ENCODE measurements at places on chromosomes 7 and 10.

GRCh38 chr7:31828520-31828919 is 141.5 kb downstream of the PPP1R17 start:
- DNase-seq: no peak

- no peak for DNase-seq
Measured at GRCh38 chr10:14821635-14822375, 16.0 kb downstream of the CDNF start.

DNA sequence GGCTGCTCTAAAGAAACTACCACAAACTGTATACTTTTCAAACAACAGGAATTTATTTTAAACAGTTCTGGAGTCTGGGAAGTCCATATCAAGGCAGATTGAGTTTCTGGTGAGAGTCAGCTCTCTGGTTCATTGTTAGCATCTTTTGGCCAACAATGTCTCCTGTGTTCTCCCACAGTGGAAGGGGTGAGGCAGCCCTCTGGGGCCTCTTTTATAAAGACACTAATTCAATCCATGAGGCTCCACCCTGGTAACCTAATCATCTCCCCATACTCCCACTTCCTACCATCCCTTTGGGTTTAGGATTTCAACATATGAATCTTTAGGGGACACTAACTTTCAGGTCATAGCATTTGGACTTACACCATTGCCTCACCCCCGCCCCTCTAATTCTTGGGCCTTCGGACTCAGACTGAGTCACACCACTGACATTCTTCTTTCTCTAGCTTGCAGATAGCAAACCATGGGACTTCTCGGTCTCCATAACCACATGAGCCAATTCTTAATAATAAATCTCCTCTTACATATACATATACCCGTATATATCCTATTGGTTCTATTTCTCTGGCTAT is 64.3 kb upstream of the ANTXRL start:
- DNase-seq: no peak

DNA sequence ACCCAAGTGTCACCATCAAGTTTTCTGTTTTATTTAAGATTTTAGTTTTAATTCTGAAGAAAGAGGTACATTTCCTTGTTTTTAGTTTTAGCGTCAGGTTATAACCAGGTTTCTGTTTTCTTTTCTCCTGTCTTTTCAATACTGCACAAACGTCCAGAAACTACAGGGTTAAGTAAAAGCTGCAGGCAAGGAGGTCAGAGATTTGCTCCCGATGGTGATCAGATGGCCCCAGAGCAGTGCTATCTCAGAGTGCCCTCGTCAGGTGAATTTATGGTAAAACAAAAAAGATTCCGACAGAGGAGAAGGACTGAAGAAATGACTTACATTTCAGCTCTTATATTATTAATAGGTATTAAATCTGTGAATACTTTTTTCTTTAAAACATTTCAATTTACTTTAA is 128.2 kb downstream of the STRA8 start:
- no peak for DNase-seq

GRCh38 chr7:152544481-152544927 is 108.7 kb upstream of the KMT2C start:
- DNase-seq: no peak

DNA sequence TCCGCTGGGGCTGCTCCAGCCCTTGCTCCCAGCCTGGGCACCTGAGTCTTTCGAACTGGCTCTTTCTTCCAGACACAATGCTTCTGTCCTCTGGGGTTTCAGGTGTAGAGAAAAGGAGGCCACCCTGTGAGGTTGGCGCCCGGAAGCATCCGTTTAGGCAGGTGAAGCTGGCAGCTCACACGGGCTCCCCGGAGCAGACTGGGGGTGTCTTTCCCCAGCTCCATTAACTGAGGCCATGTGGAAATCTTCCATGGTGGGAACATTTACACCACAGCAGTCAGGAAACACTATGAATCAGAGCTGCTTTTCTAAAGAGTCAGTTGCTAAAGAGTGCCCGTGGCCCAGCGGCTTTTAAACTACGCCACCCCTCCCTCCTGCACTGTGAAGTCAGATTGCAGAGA is 29.2 kb downstream of the PRKAG2 start:
- no peak for DNase-seq

DNA sequence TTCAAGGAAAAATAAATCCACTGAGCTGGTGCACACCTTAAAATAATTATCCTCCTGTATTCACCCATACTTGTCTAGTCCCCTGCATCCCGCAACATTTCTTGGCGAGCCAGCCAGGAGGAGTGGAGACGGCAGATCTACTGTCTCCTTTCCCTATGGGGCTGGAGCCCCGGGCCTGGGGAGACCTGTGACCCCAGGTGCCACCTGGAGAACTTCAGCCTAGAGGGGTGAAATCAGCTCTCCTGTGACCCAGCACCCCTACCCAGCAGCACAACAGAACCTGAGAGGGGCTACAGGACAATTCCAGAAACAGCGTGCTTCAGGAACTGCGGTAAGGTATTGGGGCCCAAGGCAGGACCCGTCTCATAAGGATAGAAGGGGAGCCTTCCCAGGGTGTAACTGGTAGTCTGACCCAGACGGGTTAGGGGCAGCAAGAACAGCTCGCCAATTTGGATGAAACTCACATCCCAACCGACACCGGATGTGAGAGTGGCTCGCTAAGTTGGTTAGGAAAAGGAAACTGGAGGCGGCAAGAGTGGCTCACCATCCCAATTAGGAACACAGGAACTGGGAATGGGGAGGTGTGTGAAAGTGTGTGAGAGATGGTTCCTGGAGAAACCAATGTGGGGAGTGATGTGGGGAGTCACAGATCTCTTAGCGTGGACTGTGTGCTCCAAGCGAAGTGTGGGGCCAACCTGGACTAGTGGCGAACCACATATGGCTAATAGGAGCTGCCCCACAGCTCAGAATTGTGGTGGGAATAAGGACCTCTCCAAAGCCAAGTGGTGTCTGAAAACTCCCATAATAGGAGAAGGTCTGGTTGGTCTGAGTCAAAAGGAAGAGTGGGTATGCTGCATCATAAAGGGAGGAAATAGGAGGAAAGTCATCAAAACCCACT is 15.1 kb upstream of the DENND2A start:
- DNase-seq: no peak

DNA sequence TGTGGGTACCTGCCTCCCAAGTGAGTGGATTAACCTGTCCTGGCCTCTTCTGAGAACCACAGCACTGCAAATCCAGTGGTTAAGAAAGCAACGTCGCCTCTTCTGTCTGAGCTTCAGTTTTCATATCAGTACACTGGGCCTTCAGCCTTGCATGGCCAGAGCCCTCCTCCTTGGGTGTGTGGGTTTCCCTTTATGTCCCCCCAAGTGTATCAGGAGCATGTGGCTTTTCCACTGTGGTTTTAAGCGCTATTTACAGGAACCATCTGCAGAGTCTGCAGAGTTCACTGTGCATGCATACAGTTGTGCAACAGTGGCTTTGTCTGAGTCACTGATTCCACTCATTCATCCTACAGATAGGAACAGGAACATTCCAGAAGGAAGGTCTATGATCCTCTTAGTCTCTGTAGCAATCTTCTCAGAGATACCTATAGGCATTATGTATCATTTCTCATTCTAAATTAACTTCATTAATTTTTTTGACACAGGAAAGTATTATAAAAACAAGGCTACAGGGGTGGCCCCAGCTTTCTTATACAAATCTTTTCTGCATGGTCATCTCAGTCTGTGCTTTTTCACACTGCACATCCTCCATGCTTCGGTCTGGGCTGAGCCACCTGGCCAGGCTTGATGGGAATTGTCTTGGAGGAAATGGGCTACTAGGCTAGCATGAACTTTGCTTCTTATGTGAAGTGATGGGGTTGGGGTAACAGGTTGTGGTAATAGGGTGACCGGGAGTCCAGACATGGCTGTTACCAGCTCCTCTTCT is 17.1 kb downstream of the MBL2 start:
- no peak for DNase-seq

DNA sequence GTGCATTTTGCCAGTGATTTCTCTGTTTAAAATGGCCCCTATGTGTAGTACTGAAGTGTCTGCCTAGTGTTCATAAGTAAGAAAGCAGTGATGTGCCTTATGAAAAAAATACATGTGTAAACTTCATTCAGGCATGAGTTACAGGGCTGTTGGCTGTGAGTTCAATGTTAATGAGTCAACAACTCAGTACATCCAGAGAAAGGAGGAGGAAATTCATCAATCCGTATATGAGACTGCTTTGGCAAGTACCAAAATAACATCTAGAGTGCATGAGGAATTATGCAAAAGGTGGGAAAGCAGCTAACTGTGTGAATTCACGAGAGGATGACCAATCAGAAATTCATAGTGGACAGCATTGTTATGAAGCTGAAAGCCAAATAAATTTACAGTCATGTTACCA is 255.6 kb downstream of the ZEB1 start:
- no peak for DNase-seq

GRCh38 chr7:128708235-128708634 is 30.9 kb upstream of the CALU start:
- DNase-seq: no peak

DNA sequence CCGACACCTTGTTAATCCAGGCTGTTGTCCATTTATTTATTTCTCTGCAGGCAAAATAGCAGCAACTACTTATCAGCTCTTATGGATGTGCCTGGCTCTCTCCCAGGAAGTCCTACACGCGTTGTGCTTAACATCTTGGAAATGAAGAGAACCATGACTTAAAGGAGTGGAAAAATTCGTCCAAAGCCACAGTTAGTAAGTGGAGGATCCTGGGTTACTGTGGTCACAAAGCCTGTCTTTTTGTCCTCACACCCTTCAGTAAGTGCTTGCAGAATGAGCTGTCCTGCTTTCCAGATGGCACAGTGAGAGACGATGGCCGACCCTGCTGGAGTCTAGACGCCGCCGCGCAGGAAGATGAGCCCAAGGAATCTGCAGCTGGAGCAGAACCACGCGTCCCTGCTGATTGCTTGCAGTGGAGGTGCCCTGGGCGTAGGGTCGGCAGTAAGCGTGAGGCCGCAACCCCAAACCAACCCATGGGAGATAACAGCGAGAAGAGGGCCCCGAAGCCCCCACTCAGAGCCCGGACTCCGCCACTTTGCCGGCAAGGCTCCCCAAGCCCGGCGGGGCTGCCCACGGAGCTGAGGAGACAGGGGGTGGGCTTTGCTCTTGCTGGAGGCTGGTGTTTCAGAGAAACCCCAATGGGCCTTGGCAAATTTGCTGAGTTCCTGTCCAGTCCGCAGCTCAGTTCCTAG is 178.6 kb downstream of the CXCL12 start:
- DNase-seq: no peak

DNA sequence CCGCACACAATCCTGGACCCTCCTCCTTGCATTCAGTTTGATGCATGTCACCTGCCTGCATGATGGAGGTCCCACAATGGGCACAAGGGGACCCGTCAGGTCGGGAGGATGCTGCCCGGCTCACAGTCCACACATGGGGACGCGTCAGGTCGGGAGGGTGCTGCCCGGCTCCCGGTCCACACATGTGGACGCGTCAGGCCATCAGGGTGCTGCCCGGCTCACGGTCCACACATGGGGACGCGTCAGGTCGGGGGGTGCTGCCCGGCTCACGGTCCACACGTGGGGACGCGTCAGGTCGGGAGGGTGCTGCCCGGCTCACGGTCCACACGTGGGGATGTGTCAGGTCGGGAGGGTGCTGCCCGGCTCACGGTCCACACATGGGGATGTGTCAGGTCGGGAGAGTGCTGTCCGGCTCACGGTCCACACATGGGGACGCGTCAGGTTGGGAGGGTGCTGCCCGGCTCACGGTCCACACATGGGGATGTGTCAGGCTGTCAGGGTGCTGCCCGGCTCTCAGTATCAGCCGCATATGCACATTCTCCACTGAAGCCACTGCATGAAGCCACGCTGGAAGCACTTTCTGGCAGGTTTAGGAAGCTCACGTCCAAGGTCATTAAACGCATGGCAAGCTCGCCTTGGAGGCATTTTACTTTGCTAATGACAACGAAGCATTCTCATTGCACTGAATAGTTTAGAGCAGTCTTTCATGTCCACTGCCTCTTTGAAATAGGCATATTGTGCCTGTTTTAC is 50.3 kb downstream of the DIP2C start:
- no peak for DNase-seq

DNA sequence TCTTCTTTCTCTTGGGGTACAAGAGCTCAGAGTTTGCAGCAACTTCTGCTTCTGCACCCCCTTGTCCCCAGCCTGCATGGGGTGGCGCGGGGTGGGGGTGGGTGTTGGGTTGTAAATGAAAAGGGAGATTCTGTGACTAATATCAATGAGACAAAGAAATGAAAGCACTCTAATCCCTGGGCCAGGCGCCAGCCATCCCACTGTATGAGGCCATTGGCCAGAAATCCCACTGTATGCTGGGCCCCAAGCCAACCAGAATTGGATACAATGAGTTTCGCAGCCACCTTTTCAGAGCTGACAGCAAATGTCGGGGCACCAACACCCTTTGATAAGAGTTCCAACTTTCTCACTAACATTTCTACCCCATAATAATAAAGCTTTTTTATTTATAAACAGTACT is 10.9 kb upstream of the PTN start:
- no peak for DNase-seq

GRCh38 chr10:122417667-122418066 is 36.8 kb upstream of the ARMS2 start:
- DNase-seq: no peak

DNA sequence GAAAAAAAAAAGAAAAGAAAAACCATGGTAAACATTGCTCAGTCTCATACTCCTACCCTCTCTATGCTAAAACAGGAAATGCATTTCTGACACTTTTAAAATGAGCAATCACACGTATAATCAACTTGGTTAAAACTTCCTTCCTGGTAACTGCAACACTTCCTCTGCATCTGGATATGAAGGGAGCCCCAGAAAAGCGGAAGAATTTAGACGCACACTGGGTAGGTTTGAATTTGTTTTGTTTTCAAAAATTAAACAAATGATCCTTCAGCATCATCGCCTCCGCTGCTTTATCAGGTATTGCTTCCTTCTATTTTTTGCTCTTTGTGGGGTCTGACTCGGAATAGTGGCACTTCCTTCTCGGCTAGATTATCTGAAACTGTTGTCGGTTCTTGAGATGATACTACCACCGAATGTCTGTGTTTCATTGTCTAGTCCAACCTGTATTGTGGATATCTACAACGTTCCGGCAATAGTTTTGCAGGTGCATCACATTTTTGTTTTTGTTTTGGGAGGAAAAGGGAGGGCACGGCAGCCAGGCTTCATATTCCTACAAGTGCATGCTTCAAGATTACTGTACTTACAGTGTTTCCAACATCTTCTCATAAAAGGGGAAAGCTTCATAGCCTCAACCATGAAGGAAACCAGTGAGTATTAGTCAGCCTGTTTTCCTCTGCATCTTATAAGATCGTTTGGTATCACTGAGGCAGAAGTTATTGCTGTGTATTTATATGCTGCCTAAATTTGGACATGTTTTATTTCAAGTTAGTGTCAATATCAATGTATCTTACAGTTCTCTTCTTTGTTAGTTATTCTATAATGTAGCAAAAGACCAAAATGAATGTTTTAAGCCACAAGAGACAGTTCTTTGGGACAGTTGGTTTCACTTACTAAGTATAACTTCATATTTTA is at the start of gene PIK3CG:
PIK3CG (plus strand) TSS at position 153 of the 912 bp plus-strand sequence. CDS start 2,280 bp downstream, outside the sequence.
- no peak for DNase-seq

DNA sequence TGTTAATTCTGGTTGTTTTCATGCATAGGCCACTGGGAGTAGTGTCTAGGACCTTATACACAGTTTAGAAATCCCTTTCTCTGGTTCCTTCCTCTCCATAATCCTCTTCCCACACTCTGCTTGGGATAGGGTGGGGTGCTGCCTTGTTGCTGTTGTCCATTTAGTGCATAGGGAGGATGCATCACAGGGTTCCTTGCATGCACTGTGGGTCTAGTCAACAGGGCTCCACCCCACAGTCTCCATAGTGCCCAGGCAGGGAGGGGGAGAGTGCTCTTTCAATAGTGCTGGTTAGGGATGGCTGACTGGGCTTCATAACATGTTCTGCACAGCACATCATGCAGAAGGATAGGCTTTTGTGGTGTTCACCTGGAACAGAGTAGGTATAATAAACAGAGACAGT is 81.1 kb downstream of the ARHGAP12 start:
- DNase-seq: no peak

- no peak for DNase-seq
Measured at GRCh38 chr7:29574659-29575058, 11.0 kb downstream of the PRR15 start.
